ENCODE measurements at places on chromosomes 13 and 19.
A peak's percentile ranks its signal among the peaks of the same experiment; 100 is the strongest.

DNA sequence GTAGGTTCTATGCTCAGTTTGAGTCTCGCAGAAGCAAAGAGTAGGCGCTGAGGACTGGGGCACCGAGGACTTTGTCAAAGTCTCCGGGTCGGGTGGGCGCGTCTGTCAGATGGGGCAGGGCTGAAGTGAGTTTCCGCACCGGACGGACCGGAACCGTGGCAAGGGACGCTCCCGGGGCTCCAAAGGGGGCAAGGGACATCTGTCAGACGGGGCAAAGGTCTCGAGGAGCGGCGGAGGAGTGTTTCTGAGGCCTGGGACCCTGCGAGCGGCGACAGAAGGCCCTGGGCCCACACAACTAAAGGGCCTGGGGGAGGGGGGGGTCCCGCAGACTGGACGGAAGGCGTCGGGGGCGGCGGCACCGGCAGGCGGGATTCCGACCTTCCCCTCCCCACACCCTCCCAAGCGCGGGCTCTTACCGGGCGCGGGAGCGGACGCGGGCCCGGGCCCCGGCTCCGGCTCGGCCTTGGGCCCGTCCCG, 13.3 kb upstream of the AKAP8L start:
- DNase-seq, result peak; percentile 47

DNA sequence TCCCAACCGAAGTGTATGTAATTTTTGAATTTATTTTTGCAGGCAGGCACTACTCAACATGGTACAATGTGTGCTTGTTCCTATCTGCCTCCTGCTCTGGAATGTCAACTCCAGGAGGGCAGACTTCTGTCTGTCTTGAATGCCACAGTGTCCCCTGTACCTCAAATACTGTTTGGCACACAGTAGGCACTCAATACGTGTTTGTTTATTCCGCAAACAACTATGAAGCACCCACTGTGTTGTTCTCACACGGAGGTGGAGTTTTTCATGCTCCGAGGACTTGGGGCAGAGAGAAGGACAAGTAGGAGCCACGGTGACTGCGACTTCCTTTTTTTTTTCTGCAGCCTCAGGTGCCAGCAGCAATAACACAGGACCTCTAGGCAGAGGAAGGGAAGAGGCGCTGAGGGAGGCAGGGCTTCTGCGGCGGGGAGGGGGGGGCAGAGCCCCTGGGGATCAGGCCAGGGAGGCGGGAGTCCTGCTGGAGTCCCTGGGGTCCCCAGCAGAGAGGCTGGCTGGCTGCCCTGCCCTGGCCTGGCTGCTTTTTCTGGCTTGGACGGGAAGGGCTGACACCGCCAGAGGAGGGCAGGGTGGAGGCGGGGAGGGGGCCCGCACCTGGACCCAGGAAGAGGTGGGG, 29.3 kb upstream of the TNFAIP8L1 start:
- no peak for DNase-seq

DNA sequence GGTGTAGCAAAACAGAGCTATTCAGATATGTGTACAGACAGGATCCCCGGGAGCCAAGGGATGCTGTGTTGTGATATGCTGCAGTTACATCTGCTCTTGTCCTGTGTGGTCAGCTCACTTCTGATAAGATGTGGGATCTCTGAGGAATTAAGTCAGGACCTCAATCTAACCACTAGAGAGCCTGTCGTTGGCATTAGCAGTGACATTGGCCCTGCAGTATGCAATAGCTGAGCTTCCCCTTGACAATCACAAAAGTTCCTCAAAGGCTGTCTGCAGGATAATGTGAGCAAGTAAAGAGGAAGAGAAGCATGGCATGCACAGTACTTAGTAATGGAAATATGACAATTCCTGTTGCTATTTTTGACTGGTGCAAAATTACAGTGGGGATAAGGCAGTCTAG, 203.4 kb upstream of the MIR17HG start:
- DNase-seq, result no peak

- no peak for DNase-seq
Observed at GRCh38 chr19:51418707-51419106, 1.3 kb upstream of the SIGLEC10 start.

DNA sequence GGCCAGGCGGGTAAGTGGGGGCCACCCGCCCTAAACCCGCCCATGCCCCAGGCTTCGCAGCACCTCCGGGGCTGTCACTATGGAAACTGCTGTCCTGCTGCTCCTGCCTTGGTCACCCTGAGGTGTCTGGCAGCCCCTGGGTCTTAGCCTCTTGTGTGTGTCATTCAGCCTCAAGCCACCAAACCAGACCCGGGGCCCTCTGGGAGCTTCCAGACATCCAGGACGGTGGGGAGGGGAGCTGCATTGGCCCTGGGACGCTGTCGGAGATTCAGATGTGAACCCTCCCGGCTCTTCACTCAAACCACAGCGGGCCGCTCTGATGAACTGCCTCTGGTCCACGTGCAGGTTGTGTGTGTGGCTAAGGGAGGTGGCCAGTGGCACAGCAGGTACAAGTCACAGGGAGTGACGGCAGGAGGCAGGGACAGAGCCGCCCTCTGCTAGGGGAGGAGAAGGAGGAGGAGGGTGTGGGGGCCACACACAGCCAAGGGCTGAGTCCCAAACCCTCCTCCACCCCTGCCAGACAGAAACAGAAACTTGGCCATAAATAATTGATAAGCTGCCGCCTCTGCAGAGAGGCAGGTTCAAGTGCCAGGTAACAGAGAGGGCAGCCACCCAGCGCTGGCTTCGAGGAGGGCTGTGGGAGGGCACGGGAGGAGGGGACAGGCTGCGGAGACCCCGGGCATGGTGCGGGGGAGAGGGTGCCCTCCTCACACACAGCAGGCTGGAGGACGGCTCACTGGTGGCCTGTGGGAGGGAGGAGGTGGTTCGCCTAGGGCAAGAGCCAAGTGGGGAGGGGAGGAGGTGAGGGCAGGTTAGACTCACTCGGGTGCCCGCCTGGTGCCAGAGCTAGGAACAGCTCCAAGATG, 8.0 kb downstream of the NANOS3 start:
- no peak for DNase-seq

DNA sequence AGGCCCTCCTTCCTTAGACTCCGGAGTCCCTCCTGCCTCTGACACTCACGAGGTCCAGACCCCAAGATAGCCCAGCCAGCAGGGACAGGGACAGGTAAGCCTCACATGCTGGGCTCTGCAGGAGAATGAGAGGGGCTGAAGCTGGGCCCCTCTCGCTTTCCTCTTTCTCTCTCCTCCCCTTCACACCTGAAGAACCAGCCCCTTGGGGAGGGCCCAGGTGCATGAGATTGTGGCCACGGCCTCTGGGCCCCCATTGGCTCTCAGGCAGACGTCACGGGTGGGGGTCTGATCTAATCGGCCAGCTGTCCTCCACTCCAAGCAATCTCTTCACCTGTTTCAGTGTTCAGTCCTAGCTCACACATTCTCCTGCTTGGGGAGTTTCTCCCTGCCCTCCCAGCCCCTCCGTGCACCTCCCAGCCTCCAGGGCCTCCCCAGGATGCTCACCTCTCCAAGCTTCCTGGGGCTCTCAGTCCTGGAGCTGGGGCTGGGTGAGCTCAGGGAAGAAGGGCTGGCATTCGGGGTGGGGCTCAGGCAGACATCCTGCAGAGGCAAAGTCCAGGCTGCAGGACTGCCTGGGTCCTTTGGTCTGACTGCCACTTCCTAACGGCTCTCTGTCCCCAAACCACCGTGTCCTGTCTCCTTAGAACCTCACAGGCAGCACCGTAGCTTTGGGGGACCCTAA, 2.8 kb downstream of the TMEM150B start:
- no peak for DNase-seq

DNA sequence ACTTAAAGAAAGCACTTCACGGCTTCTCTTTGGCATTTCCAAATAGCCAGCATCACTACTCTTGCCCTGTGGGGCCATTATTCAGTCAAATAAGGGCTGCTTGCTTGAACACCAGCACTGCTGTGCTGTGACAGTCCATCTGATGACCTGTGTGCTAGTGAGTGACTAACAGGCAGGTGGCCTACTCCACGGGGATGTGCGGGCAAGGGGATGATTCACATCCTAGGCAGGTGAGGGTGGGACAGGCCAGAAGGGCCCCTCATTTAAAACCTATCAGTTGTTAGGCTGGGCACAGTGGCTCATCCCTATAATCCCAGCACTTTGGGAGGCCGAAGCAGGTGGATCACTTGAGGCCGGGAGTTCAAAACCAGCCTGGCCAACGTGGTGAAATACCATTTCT, 8.2 kb downstream of the CCNE1 start:
- DNase-seq, result no peak

GRCh38 chr19:43534816-43535761, 2.1 kb downstream of the ZNF575 start:
- peak; percentile 39 for DNase-seq

DNA sequence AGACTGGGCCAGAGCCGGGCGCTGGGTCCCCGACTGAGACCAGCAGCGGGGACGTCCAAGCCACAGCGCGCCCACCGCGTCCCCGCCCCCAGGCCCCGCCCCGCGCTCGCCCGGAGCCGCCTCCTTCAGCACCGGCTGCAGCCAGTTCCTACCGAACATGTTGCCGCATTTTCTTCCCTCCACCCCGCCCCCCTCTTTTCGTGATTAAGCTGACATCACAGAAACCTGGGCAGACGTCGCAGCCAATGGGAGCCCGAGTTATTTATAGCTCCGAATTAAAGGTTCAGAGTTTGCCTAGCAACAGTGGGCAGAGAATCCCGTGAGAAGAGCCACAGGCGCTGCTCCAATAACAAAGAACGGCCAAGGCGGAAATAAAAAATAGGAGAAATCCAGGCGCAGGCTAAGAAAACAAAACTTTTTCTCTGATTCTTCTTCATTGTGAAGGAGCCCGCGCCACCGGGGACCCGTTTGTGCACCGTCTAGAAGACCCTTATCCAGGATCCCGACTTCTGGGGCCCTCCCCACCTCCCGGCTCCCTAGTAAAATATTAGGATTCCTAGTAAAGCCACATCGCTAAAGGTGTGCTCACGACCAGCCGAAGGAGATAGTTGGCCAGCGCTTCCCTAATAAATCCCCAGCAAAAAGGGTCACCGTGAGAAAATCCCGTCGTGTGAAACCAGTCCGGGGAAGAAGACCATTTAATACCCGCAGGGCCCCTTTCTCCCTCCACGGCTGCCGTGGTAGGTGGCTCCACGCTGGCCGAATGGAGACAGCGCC, 61.7 kb downstream of the SERP2 start:
- peak; percentile 90 for DNase-seq

GRCh38 chr13:36998624-36999041, 507 bp downstream of the ALG5 start:
- DNase-seq, result peak; percentile 29

- DNase-seq, result no peak
Observed at GRCh38 chr13:24563087-24563486, 50.5 kb upstream of the PARP4 start.

GRCh38 chr19:3340340-3340739, 26.0 kb upstream of the NFIC start:
- DNase-seq, result no peak

DNA sequence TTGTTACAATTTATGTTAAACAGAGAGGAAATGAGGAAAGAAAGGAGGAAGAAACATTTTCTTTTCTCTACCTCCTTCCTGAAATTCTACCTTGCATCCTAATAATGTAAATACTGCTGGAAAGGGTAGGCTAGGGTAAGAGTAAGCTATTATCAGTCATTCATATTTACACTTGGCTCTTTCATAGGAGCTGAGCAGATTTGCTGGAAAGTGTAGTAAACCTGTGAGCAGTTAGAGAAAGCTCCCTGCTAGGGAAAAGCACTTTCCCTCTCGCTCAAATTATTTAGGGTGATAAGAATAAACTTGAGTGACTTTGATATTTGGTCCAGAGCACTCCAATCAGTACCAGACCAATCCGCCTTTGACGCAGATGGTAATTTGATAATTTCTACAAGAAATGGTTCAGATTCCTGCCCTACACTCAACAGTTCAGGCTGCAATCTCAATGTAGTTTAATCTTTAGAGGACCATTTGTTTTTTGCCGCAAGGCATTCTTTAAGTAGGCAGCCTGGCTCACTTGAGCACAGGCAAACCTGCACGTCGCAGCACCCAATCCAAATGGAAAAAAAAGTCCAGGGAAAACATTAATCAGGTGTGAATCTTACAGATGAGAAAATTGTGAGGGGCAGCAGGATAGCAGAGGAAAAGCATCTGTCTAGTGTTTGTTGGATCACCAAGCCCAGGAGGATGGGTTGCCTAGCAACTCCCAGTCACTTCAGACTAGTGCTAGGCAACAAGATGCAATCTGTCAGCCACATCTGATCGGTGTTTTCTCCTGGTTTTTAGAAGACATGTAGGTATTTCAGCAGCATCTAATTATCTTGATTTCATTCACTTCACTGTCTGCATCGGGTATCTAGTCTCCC, 68.6 kb upstream of the KL start:
- DNase-seq, result no peak

DNA sequence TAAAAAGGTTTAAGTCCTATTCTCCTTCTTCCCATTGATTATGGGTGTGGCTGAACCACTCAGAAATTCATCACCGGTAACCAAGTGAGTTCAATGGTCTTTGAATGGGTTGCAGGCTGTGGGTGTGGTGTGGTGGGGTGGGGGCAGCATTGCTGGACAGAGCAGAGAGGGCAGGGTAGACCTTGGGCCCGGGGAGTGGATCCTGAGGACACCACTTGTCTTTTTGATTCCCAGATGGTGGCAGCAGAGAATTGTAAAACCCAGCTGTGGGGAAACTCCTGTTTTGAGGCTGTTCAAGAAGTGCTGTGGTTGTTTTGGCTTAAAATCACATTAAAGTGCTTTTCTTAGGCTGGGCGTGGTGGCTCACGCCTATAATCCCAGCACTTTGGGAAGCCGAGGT, 45.8 kb upstream of the RGCC start:
- DNase-seq, result no peak

DNA sequence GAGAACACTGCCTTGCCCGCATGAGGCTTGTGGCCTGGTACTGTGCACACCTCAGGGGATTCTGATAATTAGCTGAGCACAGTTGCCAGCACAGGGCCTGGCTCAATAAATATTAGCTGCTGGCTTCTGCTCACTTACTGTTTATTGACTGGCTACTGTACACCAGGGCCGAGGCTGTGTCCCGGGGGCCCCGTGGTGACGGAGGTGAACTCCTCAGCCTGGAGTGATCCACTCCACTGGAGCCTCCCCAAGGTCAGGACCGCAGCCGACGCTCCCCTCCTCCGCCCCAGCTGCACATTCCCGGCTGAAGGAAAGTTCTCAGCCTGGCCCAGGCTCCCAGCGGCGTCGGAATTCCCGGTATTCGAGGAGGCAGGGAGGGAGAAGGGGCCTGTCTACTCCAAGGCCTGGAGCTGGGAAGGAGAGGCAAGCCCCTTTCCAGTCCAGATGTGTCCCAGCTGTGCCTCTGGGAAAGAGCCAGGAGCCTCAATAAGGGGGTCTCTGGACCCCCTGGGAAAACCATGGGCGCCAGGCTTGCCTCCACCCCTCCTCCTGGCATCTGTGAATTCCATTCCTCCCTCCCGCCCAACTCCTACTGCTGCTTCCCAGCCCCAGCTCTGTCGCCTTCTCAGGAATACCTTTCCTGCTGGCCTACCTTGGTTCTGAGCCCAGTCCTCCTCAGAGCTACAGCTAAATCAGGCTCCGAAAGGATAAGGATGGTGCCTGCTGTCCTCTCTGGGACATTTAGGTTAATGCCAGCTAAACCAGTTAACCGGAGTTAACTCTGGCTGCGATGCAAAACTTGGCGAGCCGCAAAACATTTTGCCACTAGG, 7.3 kb downstream of the RPS16 start:
- no peak for DNase-seq

All from activated CD4-positive, alpha-beta T cell treated with anti-CD3 and anti-CD28 coated beads for 48 hours (primary cell).